Esophagus squamous epithelium (tissue), 5 donors: ENCODE measurements at places on chromosomes 2 and 18. TPM values are rescaled to one million over a fixed set of nuclear protein-coding genes. Genes with fewer than 3 reads are reported as not detected.

The IFIH1 gene
- 17.4 TPM for total RNA-seq

The SPHKAP gene
- total RNA-seq: under 0.01 TPM

The TLX2 gene
- total RNA-seq: not detected

DNA sequence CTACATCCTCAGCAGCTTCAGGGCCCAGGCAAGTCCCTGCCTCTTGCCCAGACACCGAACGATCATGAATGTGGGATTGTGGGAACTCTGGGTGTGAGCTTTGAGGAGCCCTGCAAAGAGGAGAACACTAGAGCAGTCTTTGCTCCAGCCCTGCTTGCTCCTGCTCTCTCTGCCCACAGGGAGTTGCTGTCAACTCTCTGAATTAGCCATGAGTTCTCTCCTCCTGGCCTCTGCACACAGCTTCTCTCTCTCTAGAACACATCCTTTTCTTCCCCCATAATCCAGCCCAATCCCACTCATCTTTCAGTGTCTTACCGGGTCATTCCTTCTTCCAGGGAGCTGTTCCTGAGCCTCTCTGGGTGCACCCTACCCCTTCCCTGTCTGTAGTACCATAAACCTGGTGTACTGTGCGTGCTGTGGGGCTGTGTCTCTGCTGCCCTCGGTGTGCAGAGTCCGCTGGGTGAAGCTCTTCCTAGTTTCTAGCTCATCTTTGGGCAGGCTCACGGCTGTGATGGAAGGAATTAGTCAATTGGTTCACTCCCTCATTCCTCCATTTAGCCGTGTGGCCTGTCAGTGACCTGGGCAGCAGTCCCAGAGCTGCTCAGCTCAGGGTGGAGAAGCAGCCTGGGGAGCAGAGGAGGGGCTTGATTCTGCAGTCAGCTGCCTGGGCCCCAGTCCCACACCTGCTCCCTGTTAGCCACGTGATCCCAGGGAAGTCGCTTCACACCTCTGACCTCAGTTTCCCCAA lies 132.9 kb upstream of the HDAC4 start:
- peaks cover 11% of the 10 kb centered on the region for H3K4me1 ChIP-seq
- H3K27ac ChIP-seq: no peak overlapping the region
- H3K4me3 ChIP-seq: no peak overlapping the region
- no peaks in the 10 kb centered on the region for H3K36me3 ChIP-seq

- H3K4me3 ChIP-seq: no peak overlapping the region
- H3K27me3 ChIP-seq: no peaks in the 10 kb centered on the region
- no peak for DNase-seq
- no peaks in the 10 kb centered on the region for H3K4me1 ChIP-seq
- H3K36me3 ChIP-seq: no peaks in the 10 kb centered on the region
Measured at GRCh38 chr18:45549290-45549689, 66.0 kb upstream of the SLC14A2 start.

- H3K4me1 ChIP-seq: no peaks in the 10 kb centered on the region
- no peaks in the 10 kb centered on the region for H3K27me3 ChIP-seq
- no peaks in the 10 kb centered on the region for H3K36me3 ChIP-seq
- no peak overlapping the region for H3K27ac ChIP-seq
Measured at GRCh38 chr2:192011196-192011595, 164.3 kb upstream of the CAVIN2 start.
